Fibroblast of skin of left quadriceps (primary cell): ENCODE measurements at places on chromosomes 2 and 18.

GRCh38 chr2:173584676-173585458, 230.2 kb downstream of the CDCA7 start:
- DNase-seq: no peak

GRCh38 chr2:197268786-197269584, 41.6 kb downstream of the ANKRD44 start:
- no peak for DNase-seq

DNA sequence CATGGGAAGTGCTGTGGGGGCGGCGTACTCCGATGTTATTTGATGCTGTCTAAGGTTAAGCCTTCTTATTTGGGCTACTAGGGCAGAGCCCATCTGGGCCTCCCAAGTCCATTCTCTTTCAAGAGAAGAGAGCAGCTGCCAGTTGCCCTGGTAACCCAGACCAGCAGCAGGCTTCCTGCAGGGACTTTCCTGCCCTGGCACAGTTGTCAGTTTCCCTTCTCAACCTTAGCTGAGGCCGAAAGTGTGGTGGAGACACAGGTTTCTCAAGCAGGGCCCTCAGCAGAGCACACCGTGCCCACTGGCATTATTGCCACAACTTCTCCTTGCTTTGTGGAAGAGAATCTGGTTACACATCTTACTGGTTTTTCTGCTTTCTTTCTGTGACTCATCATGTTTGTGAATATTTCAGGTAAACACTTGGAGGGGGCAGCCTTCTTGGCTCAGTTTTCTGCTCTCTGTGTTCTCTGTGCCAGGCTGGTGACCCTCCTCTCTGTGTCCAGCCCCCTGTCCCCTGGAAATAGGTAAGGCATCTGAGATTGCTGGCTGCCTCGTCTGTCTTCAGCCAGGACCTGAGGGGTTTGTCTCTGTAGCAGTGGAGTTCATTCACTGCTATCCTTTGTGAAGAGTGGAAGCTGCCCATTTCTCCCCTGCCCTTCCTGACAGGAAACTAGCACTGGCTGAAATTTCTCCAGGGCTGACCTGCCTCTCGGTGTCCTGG, 111.0 kb downstream of the B3GNT2 start:
- no peak for DNase-seq

GRCh38 chr2:179250848-179251504, 13.7 kb downstream of the SESTD1 start:
- DNase-seq: no peak

- no peak for DNase-seq
Observed at GRCh38 chr2:96684883-96685576, 42.5 kb downstream of the FER1L5 start.

DNA sequence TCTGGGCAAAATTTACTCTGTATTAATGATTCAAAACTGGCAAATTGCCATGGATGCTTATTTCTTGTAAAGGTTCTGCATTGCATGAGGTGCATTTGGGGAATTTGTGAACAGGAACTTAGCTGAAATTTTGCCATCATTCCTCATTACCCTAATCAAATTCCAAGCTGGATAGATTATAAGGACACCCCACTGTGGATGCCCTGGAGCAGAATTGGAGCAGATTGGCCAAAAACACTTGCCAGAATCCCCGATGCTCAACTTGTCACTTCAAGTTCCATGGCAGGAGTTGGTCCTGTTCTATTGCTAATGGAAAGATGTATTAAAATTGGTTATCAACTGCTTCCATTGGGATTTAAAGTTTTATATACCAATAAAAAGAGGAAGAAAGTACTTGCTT, 237.9 kb downstream of the CCDC102B start:
- no peak for DNase-seq

- DNase-seq: no peak
Observed at GRCh38 chr2:68643011-68643873, at the start of gene PROKR1. PROKR1 (plus strand) TSS chr2:68643579; CDS start chr2:68645822, 2,243 bp downstream.

DNA sequence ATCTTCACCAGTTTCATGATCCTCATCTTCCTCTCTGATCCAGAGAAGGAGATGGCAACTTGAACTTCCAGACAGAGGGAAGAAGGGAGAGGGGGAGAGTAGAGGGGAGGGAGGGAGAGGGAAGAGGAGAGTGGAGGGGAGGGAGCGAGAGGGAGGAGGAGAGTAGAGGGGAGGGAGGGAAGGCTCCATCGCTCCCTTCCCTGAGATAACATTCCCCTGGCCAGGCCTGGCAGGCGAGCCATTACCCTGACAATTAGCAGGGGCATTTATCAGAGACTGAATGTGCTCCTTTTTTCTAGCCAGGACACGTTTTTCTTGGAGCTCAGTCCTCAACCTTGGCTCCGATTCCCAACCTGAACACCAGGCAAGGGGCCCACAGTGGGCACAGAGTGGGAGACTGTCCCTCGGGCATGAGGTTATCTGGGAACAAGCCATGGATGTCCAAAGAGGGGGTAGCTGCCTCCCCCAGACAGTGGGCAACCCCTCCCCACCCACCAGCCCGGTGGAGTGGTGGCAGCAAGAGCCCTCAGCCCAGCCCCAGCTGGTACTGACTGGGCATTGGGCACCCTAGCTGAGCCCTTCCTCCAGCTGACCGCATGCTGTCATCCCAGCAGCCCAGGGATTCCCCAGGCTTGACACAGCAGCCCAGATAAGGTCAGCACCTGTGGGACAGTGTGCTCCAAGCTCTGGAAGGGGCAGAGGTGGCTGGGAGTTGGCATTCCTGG, 81.8 kb downstream of the TNS1 start:
- no peak for DNase-seq

- no peak for DNase-seq
Observed at GRCh38 chr2:18662689-18663088, 73.3 kb upstream of the NT5C1B start.

GRCh38 chr2:121101093-121101715, 183.8 kb downstream of the TFCP2L1 start:
- DNase-seq: no peak

DNA sequence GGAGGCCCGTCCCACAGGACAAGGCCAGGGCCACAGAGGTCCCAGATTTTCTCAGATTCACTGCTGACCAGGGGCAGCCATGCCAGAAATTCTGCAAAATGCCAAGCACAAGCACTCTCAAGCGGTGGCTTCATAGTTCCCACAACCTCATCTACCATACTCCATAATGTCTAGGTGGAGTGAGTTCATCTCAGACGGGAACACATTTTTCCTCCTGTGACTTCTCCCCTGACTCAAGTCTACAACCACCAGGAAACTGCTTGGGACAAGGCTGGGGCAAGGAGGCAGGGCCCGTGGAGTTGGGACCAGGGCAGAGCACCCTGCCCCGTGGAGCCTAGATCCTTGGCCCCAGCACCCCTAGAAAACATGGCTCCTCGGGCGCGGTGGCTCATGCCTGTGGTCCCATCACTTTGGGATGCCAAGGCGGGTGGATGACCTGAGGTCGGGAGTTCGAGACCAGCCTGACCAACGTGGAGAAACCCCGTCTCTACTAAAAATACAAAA, 150.7 kb upstream of the HAAO start:
- no peak for DNase-seq
